LoVo (cell line): ENCODE measurements at places on chromosomes 7 and 10.

DNA sequence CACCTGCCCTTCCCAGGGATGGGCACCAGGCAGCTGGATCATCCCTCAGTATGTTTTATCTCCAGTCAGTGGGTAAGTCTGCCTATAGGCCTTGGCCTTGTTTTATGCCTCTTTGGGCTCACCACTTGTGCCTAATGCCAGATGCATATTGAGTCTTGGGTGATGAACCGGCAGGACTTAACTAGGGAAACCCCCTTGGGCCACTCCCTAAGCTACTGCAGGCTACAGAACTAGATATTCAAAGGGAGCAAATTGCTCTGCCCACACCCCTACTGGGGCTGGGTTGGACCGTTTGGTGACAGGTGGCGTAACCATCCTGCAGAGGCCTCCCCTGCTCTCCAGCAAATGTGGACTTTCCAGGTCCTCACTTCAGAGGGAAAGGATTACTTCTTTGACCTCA, 115.7 kb upstream of the GDF10 start:
- DNase-seq, result no peak

- DNase-seq, result no peak
These were observed 429.9 kb upstream of the KLF6 start for GRCh38 chr10:4214908-4215307.

DNA sequence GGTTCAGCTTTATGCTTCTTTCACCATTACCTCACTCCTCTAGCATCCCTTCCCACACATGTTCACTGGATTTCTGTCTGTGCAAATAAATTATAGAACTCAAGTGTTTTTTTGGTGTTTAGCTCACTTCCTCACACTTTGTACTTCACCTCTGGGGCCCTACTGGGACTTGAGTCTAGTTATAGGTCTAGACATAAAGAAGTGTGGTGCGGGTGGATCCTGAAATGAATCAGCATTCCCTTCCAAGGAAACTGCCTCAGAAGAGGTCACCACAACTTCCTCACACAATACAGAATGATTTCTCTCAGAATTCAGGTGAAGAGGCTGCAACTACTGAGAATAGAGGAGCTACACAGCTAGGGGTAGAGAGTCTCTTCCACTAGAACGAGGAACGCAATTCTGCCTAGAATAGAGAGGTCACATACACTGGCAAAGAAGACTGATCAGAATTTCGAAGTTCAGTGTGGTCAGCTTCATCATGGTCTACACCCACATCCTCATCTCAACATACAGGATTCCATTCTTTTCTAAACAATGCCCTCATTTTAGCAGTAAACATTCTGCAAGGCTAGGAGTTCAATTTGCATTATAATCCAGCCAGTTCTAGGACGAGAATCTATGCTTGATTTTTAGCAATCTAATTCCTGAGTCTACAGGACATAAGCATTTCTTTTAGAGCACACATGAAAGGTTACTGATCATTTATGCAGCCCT, 938.7 kb upstream of the PHF14 start:
- DNase-seq, result no peak

DNA sequence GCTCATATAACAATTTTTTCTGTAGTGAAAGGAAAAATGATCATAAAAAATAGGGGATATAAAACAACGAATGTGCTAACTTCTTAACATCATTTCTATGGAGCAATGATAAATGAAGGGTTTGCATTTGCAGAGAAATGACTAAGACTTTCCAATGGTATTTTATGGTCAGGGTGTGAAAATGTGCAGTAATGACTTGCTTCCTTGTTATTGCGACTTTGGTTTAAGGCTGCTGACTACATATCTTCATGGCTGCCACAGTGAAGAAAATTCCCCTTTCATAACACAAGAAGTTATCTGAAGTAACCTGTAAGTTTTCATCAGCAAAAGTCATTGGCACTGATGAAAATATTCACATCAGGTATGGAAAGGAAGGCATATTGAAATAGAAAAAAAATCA, 166.1 kb upstream of the NRG3 start:
- DNase-seq, result no peak

DNA sequence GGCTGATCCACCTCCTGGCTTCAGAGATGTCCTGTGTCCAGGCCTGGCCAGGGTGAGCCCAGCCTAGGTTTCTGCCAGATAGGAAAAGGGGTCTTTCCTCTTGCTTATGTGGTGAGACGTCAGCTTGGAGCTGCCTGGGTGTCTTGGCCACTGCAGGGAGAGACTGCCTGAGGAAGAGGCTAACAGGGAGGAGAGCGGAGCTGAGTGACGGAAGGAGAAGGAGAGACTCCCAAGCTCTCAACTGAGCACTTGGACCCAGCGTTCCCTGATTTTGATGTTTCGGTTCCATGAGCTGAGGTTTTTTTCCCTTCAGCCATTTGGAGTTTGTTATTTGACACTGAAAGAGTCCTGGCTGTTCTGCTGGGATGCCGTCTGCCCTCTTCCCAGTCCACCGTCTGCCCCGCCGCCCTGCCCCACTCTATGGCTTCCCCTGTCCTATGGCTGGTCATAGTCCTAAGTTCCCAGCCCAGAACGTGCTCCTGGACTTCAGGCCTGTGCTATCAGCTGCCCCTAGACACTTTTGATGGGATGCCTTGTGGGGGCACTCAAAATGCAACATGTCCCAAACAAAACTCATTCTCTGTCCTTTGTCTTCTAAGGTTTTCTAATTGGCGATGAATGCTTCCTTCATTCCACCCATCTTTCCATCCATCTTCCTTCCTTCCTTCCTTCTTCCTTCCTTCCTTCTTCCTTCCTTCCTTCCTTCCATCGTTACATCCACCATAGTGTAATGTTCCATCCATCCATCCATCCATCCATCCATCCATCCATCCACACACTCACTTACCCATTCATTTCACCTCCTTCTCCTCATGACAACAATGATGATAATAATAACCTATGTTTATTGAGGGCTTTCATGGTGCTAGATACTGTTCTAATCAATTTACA, 20.3 kb upstream of the PCBD1 start:
- DNase-seq, result no peak

GRCh38 chr7:98870121-98870651, 372 bp upstream of the TMEM130 start:
- no peak for DNase-seq

GRCh38 chr7:71633551-71634008, 501.6 kb downstream of the GALNT17 start:
- peak; percentile 72 for DNase-seq

DNA sequence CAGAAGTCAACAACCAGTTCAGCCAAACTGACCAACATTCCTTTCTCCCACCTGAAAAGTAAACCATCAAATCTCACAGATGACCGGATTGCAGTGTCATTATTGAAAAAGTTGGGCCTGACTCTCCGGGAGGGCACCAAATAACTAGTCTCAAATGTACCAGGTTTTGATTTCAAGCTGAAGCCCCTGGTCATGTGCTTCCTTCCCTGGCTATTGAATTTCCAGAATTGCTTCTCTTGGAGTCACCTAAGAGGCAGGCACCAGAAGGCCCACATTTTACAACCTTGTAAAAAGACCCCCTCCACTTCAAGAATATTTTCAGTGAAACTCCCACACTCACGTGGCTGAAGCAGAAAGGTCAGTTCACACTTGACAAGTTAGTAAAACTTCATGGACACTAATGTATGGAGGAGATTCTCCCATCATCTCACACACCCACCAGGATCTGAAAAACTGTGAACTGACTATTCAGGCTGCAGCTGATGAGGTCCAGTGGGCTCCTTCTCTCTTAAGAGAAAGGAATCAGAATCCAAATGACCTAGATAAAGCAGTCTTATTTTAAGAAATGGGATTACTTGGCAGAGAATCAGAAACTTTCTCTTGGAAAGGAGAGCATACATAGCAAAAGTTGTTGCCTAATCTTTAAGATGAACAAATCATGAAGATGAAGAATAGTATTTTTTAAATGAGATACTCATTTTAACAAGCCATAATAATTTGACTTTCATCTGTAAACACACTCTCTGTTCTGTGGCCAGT, 53.6 kb downstream of the DLD start:
- no peak for DNase-seq

- DNase-seq, result no peak
These were observed 117.7 kb downstream of the ARHGAP21 start for GRCh38 chr10:24606021-24606420.

- DNase-seq, result no peak
These were observed 245.9 kb upstream of the HGF start for GRCh38 chr7:82015751-82016150.

- no peak for DNase-seq
These were observed 210.8 kb downstream of the ADARB2 start for GRCh38 chr10:1526436-1527055.

GRCh38 chr7:141551094-141551781, at the start of gene AGK:
TSS of gene AGK (plus strand) at chr7:141551410. CDS start at chr7:141555467, 4,057 bp downstream.
- DNase-seq, result peak; percentile 90

DNA sequence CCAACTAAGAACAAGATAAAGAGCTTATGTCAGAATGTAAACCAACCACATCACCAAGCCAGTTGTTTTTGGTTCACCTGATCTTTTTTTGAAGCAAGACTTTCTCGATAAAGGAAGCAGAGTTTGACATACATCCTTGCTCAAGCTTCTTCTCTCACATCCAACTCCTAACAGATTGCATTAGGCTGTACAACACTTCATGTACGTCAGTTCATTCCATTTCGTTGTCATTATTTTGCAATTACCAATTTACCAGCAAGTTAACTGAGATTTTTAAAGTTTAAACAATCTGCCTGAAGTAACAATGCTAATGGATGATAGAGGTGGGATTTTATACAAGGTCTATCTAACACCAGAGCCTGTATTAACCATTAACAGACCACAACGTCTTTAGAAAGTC, 41.0 kb downstream of the NRAP start:
- no peak for DNase-seq

GRCh38 chr10:13724484-13724883, 137.7 kb downstream of the PRPF18 start:
- no peak for DNase-seq

- DNase-seq, result no peak
These were observed 2.5 kb downstream of the TRIM8 start for GRCh38 chr10:102646610-102647442.

GRCh38 chr10:17001961-17002749, 127.5 kb downstream of the CUBN start:
- DNase-seq, result no peak
